Fibroblast of mammary gland (primary cell): ENCODE measurements at places on chromosomes 5 and 9.

DNA sequence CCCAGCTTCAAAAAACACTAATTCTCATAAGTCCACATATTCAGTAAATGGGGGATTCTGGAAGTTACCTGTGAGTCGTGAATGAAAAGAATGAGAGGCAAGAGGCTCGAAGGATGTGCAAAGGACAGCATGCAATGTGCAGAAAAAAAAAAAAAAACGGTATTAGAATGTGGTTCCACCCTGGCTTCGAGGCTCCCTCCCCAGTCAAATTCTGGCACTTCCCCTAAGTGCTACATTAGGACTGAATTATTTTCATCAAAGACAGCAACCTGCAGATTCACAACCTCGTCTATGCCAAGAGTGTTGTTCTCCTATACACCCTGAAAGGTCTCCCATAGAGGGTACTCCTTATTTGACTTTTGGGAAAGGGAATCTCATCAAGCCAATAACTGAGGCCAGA is 16.5 kb downstream of the CAPSL start:
- DNase-seq: no peak

DNA sequence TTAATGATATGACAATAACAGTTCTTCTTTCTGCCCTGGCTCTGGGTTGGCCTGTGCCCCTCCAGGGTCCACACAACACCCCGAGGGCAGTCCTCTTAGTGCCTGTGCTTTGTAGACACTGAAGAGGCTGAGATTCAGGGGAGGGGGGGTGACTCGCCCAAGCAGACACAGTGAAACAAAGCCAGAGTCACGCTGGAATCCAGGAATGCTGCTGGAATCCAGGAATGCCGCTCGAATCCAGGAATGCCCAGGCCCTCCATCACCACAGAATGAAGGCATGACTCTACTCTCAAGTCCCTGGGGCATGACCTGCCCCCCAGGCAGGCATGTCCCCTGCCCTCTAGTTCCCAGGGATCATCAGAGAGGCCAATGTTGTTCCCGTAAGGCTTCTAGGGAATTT is 73.1 kb downstream of the LRSAM1 start:
- no peak for DNase-seq

DNA sequence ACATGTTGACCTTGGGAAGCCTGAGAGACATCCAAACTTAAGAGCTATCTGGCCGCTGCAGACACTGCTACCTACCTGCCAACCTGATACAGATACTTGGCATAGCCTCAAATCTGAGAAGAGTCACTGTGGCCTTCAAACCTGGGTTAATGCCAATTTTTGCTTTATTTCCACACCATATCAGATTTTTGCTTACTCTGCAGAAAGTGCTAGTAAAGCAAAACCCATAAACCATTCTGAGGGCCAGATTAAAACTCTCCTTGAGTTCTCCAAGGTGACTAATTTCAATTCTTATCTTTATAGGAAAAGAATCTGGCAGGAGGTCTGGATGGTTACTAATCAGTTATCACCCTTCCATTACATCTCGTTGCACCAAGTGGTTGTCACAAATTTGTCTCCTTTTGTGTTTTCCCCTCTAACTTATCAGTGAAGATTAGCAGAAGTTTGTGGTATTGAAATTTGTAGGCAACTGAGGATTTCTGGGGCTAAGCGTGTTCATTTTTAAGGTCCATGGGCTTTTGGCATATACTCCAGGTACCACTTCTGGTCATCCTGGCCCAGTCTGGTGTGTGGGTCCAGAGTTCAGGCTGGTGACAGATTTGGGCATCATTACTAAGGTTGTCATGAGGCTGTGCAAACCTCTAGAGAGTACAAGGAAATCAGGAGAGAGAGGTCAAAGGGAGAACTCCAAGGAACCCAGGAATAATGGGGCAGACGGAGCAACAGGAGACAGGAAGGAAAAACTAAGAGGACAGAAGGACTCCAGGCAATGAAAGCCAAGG is 177.9 kb downstream of the TSSK1B start:
- no peak for DNase-seq

DNA sequence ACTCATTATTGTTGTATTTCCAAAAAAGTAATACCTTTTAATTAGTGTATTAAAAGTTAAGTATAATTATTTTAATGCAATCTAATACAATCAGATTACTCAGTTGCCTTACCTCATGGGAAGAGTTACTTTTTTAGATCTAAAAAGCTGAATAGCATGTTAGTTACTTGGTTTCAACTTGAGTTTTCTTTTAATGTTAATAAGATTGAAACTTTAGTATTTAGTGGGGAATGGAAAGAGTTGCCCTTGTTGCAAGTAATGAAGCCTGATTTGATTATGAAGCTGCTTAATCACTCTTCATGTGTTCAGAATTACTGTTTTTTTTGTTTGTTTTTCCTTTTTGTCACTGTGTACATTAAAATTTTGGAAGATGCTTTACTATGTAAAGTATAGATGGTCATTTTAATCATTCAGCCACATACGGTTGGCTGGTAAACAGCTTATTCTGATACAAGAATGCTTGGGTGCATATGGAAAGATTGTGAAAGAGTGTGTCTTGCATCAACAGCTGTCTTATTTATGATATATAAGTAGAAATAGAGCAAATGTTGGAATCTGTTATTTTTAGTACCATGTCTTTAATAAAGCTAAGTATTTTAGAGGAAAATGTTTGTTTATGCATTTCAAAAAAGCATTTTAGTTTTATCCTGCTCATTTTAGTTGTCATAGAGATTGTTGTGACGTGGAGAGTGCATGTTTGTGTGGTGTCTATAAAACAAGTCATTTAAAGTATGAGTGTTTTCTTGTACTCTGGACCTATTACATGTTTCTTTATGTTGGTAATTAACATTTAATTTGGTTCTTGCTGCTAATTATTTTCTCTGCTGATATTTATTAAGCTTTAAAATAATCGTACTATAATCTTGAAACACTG is 36.4 kb downstream of the SREK1 start:
- DNase-seq: no peak

DNA sequence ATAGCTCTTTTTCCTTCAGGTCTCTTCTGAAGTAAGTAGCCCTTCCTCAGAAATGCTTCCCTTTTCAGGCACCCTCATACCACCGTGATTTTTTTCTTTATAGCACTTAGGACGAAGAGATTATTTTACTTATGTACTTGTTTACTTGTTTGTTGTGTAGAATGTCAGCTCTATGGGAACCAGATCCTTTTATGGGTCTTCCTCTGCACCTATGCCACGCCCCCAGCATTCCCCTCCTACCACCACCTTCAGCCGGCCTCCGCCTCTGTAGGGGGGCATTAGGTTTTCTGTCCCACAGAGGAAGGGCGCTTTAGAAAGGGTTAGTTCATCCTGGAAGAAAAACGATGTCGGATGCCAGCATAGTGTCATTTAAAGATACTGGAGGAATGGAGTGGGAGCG is 1.8 kb downstream of the CDKN2B-AS1 start:
- no peak for DNase-seq

GRCh38 chr5:485946-486491 is 38.2 kb downstream of the SLC9A3 start:
- no peak for DNase-seq

DNA sequence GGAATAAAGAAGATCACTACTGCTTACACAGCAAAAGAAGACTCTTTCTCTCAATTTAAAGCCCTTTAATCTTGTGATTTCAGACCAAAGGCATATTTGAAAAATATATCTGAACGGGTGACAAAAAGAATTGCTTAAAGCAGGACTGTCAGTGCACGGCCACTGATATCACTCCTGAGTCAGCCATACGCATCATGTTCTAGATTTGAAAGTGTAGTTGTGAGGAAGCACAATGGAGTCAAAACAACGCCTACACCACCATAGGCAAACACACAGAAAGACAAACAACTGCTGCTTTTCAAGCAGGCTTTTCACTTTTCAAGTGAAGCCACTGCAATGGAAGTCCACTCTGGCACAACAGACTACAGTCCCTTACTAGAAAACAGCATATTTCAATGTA is 141.7 kb downstream of the AUH start:
- DNase-seq: no peak

DNA sequence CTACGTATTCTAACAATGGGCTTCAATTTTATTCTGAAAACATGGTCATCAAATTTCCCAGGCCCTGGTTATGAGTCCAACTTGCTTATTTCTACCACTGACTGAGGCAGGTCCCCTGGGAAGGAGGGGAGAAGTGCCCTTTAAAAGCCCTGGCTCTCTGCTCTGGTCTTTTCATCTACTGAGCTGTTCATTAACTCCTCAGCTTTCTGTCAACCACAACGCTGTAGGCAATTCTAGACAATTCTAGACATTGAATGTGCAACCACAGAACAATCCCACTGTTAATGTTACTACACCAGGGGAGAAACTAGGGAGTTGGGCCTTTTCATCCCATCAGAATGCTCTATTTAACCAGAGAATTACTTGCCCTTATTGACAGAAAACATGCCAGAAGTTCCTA is 10.0 kb downstream of the MOCS2 start:
- no peak for DNase-seq

DNA sequence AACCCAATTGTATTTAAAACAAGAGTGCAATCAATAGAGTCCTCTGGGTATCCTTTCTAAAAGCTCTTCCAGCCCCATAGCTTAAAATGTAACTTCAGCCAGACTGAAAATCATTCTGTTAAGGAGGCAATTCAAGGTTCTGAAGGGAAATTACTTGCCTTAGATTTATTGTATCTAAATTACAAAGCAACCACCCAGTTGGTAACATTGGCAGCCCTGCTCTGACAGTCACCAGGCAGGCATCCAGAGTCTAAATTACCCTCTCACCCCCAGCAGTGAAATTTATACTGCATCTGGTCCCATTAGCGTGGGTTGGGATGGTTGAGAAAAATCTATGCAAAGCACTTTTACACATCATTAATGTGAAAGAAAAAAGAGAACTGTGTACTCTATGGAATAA is 514.7 kb downstream of the MTRR start:
- DNase-seq: no peak

DNA sequence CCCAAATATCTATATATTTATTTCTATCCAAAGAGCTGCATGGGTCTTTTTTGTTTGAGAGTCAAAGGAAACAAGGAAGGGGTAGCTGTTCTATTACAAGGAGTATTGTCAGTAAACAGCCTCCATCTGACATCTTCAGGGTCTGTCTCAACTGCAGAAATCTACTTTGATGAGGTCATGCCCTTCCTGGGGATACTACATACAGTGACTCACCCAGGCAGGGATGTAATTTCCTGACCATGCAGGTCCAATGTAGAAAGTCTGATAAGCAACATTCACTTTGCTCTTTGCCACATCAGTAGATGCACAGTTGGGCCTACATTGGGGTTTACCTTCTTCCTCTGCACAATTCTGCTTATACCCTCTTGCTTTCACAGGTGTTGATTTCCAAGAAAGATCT is 165.5 kb downstream of the TLR4 start:
- no peak for DNase-seq

DNA sequence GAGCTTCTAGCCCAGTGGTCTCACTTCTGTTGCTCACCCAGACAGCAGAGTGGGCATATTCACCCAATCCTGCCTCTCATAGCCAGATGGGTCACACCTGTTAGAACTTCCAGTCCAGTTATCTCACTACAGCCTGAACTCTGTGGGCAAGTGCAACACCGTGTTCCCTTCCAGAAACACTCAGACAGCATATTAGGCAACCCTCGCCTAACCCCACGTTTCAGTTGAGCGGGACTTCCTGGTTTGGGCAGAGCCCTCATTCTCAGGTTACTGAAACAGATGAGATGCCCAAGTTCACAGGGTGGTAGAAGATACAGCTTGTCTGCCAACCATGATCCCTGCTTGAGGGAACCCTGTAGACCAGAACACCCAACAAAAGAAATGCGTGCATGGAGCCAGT is 538.2 kb downstream of the CYLC2 start:
- no peak for DNase-seq

- DNase-seq: peak; percentile 34
Measured at GRCh38 chr5:91591076-91591475, 208.0 kb upstream of the ARRDC3 start.

- peak; percentile 97 for DNase-seq
Measured at GRCh38 chr9:16417161-16417560, 453.3 kb downstream of the BNC2 start.

- peak; percentile 42 for DNase-seq
Measured at GRCh38 chr5:126358525-126358924, 64.7 kb upstream of the GRAMD2B start.

DNA sequence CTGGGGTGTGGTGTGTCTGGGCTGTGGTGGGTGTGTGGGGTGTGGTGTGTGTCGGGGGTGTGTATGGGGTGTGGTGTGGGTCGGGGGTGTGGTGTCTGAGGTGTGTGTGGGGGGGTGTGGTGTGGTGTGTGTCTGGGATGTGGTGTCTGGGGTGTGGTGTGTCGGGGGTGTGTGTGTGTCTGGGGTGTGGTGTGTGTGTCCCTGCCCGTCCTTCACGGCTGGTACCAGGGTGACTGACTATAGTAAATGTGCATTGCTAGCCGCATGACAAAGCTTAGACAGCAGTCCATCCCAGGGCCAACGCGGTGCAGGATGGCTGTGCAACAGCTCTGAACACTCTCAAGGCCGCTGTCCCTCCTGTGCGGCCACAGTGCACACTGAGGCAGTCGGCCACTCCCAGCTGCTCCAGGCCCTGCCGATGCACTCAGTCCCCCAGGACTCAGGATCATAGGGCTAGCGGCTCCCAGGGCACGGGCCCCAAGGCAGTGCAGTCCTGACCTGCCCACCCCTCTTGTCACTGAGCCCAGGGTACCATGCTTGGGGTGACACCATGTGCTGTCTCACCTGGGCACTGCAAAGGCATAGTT is 54.0 kb downstream of the SECISBP2 start:
- DNase-seq: no peak

DNA sequence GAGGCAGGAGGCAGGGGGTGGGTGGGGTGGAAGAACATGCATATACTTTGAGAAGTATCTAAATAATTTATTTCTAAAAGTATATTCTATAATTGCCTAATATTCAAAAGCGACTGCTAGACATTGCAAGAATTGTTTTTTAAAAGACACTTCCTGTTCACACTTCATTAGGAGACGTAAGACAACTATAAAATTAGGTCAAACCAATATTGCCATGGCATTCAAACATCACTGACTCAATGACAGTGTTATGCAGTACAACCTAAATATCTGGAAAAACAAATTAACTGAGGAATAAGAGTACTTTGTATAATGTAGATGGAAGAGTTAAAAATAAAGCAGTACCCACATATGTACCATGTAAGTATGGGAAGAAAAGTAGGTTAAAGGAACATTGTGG is 4.5 kb downstream of the CCNH start:
- no peak for DNase-seq
